Mucosa of descending colon (tissue), 3 donors: ENCODE measurements at places on chromosomes 1 and 21. TPM values are rescaled to one million over a fixed set of nuclear protein-coding genes. Genes with fewer than 3 reads are reported as not detected.
A peak's percentile ranks its signal among the peaks of the same experiment; 100 is the strongest.

GRCh38 chr1:3596663-3597598 is 14.4 kb downstream of the MEGF6 start:
- DNase-seq, result no peak

- peak; percentile 69 for DNase-seq
These were observed at the start of gene HES5 for GRCh38 chr1:2529784-2530512. HES5 (minus strand) TSS chr1:2530263; CDS start chr1:2530164, 99 bp downstream.

Gene CCDC30
- 2.2 TPM for total RNA-seq

DNA sequence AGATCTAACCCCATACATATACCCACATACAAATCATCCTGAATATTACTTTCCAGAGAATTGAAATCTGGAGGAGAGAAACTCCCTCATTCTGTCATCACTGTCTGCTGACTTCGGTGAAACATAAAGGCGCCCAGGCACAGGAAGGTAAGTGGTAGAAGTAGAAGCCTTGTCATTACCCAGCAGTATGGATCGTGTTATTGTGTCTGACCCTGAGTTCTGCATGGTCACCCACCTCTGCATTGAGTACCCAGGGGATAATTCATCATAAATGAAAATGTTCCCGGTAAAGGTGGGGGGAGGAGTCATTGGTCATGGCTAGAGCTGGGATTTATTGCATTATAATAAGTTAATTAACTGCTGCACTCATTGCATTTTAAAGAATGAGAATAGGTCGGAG is 342.6 kb upstream of the PKN2 start:
- DNase-seq, result no peak

Gene HTR1D
- total RNA-seq, result not detected

Gene PROX1
- 17.6 TPM for total RNA-seq

Gene AADACL4
- not detected for total RNA-seq

Gene PSEN2
- 30.7 TPM for total RNA-seq

Gene TSTD1
- 80.1 TPM for total RNA-seq

DNA sequence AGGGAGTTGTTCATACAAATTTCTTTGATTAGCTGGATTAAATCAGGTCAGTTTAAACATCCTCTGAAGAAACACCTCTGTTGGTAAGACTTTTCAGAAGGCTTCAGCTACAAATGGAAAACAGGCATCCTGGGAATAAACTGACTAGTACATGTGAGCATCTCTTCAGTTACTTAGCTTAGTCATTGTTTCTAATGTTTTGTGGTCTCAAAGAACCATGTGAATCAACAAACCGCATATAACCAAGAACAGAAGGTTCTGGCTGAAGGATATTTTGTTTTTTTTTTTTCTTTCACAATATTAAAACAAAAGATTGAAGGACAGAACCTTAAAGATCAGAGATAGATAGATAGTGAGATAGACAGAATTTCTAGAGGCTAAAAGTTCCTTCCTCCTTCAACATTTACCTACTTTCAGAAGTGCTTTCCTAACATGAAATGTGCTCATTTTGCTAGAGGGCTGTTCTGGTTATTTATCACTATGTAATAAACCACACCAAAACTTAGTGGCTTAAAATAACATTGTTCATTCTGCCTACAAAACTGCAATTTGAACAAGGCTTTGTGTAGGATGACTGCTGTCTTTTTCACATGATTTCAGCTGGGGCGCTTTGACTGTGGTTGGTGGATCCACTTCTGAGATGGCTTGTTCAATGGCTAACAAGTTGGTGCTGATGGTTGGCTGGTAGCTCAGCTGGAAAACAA is 119.8 kb upstream of the PTGFR start:
- no peak for DNase-seq

DNA sequence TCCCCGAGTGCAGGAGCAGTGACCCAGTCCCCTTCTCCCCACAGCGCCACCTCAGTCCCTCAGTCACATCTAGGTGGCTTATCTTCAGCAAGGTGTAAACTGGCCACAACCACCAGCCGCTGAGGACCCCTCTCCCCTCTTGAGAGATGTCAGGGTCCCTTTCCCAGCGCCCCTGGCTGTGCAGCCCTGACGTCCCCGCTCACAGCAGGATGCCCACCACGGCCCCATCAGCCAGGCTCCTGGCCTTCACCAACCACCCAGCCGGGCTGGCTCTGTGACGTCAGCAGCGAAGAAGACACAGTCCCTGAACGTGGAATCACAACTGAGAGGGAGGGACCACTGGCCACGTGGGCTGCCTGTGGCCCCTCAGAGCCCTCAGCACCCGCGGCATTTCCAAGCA is 249.4 kb downstream of the NPHP4 start:
- no peak for DNase-seq

Gene AVPR1B
- 0.72 TPM for total RNA-seq

GRCh38 chr21:46264690-46265144 is 20.7 kb downstream of the MCM3AP start:
- DNase-seq, result no peak

GRCh38 chr1:89454845-89455521 is 69.6 kb upstream of the LRRC8B start:
- DNase-seq, result no peak

DNA sequence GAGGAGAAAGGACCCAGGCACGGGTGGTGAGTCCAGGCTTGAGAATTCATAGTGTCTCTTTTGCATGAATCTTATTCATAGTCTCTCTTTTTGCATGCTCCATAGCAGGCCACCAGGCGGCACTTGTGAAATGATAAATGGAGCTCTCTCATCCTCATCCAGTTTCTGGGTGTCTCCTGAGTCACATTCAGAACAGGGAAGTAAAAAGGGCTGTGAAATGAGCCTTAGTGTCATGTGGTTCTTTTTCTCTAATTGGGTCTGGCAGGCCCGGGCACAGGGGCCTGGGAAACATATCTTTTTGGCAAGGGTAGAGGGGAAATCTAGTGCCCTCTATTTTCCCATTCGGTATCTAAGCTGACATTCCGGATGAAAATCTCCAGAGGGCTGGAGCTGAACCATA is 19.1 kb upstream of the NCF2 start:
- DNase-seq, result no peak

DNA sequence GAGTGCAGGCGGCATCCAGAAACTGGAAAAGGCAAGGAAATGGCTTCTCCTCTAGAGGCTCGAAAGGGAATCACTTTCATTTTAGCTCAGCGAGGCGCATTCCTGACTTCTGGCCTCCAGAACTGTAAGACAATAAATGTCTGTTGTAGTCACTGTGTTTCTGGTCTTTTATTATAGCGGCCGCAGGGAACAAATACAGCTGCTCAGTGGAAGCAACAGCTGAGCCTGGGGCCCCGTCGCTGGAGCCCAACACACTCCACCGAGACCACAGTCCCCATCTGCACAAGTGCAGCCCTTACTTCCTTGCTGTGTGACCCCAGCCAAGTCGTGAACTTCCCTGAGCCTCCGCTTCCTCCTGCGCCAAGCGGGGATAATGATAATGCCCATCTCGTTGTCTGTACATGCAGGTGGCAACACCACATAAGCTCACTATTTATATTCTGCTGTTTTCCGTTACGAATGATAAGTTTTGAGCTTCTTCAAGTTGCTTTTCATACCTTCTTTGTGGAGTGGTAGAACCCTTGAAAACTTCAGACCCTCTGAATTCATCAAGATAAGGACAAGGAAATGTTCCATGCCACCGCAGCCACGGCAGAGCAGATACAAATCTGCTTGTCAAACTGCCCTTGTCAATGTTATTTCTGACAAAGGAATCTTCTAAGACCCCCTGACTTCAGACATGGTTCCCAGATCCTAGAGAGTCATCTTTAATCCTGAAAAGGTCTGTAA is 3.2 kb upstream of the LAPTM5 start:
- DNase-seq, result no peak

DNA sequence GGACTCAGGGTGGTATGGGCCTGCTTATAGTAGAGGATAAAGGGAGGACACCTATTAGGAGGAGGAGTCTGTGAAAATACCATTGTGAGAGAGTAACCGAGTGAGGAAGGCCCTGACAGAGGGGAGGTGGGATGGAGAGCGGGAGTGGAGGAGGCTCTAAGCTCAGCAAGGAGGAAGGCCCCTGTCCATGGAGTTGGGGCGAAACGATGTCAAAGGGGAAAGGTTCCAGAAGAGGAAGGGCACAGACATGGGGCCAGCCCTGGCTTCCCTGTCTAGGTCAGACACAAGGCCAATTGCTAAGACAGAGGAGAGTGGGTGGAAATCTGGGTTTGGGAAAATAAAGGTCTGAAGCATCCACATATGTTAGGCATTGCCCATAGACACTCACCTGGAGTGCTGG is 44.2 kb downstream of the ELK4 start:
- DNase-seq, result no peak

Gene SLC9C2
- not detected for total RNA-seq

Gene CR1
- total RNA-seq, result 3.8 TPM

GRCh38 chr1:110824192-110824591 is 48.8 kb upstream of the CD53 start:
- no peak for DNase-seq

Gene SPATA21
- 0.22 TPM for total RNA-seq
